Activated T-cell treated with anti-CD3 and anti-CD28 coated beads, Interleukin-2, amount 50 U/mL, for 1 hour (primary cell): ENCODE measurements at places on chromosomes 1 and 21.

- no peak for DNase-seq
Measured at GRCh38 chr1:181114574-181115367, 26.3 kb downstream of the IER5 start.

GRCh38 chr1:225877580-225877979 is 4.6 kb downstream of the TMEM63A start:
- DNase-seq = peak; percentile 39

DNA sequence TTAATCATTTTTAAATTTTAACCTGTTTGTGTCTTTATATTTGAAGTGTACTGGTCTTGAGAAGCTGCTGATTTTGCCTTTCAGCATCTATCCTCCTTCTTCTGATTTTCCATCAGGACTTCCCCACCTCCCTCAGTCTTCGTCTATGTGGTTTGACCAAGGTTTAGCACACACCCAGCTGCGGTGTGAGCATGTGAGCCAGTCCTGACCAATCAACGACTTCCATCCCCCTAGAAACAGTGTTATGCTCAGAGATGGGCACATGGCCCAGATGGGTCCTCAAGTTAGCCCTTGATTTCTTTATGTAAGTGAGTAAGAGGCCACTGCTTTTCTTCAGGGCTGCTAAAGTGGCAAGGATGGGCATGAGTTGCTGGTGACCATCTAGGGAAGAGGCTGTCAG is 190.8 kb downstream of the MATN1 start:
- DNase-seq = no peak

DNA sequence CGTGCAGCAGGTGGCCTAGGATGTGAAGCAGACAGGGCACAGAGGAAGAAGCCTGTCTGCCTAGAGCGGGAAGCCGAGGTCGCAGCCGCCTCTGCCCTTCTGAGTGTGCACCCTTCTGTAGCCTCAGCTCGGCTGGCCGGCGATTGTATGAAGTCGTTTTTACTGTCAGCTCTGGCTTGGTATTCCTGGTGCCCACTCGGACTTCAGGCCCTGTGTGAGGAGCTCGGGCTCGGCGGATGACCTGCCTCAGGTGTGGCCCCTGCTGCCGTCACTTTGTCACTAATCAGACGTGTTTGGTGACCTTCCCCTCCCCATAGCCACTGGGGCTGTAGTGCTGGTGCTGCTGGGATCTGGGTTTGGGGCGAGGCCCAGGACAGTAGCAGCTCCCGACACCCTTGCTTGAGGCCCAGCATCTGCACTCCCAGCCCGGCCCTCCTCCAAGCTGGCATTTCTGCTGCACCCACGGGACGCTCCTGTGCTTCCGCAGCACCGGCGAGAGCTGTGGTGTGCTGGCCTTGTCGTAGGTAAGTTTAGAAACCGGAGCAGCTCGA is 18.1 kb downstream of the SLX9 start:
- no peak for DNase-seq

DNA sequence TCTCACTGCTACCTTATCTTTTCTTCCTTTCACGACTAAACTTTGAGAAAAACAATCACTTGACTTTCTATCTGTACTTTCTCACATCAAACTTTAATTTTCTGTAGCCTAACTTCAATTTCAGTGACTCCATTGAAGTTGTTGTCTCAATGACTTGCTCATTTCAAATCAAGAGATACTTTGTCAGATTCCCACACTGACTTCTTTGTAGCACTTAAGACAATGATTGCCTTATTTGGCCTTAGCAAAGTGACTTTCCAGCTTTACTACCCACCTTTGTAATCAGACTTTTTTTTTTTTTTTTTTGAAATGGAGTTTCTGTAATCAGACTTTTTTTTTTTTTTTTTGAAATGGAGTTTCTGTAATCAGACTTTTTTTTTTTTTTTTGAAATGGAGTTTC is 37.0 kb downstream of the AGO4 start:
- DNase-seq = no peak

DNA sequence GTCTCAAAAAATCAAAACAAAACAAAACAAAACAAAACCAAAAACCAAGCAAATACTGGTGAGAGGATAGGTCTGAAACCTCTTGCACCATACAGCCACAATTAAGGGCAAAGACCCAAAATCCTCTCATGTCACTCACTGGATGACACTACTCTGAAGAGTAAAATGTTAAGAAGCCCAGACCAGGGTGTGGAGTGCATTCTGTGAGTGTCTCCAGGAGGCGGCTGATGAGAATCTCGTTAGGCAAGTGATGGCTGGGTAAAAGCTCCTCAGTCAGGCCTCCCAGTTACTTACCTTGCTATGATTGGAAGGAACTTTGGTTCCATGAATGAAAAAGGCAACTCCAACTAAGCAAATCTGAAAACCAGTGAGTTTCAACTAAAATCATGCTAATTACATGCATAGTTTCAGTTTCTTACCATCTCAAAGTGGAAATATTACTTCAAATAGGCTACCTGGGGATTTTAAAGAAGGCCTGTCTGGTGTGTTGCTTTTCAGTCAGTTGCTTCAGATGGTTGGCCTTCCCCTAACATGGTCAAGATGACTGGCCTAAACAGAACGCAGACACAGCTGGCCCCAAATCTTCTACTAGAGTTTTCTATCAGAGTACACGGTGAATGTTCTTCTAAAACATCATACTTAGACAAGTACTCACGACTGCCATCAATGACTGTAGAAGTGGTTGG is 95.1 kb downstream of the KIAA0319L start:
- DNase-seq = no peak

DNA sequence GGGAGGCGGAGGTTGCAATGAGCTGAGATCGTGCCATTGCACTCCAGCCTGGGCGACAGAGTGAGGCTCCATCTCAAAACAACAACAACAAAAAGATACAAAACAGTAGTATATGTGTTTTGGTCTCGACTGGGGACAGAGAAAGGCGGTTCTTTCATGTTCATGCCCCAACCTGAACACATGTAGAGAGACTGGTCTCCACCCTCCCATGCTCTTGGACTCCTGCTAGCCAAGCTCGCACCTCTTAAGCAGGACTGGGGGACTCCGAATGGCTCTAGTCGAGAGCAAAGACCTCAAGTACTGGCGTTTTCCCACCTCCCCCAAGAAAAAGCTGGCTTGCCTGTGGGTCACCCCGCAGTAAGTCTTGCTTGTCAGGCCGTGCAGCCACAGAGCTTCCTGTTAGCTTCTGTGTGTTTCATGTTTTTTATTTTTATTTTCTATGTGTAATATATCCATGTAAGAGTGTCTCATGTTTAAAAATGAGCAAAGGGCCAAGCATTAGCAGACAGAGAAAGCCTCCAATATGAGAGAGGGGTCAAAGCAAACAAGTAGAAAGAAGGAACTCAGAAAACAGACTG is 91.6 kb downstream of the SCCPDH start:
- DNase-seq = no peak

GRCh38 chr1:228142155-228142691 is 2.1 kb downstream of the GUK1 start:
- DNase-seq = peak; percentile 26

GRCh38 chr1:204623894-204624361 is 61.6 kb downstream of the LRRN2 start:
- DNase-seq = no peak

DNA sequence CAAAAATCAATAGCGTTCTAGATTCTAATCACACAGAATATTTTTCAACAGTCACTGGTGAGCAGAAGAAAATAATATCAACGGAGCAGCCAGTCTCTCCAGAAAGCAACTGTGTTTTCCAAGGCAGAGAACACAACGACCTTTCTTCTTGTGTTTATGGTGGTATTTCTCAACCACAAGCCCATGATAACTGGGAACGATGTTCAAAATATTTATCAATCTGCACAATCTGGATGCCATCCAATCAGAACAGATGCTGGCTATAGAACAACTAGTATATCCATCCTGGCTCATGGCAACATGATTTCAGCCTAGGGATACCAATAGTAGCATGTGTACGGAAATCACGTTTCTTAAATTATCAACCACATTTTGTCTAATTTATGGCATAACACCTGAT is 162.7 kb upstream of the RUNX1 start:
- no peak for DNase-seq

GRCh38 chr1:115463347-115463746 is 125.3 kb upstream of the NGF start:
- DNase-seq = no peak

DNA sequence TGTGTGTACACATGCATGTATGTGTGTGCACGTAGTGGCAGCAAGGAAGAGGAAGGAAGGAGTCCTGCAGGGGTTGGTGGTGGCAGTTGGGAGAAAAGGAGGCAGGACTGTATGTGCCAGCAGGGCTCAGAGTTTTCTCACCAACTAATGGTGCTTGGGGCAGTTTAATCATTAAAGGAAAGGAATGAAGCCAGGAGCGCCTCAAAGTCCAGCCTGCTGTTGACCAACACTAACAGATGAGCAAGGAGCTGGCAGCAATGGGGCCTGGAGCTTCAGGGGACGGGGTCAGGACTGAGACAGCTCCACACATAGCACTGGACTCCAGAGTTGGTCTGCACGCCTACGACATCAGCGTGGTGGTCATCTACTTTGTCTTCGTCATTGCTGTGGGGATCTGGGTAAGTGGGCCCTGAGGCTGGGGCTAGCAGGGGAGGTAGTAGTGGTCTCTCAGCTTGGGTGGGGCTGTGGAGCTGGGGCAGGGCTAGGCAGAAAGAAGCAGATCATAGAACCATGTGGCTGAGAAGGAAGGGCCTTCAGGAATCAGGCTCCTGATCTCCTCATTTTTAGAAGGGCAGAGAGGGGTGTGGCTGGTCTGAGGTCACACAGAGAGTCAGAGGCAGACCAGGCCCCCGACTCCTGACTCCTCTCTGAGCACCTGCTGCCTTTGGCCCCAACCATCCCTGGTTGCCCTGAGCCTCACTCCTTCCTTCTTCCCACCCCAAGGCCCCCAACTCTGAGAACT is at the start of gene SLC5A9:
TSS of gene SLC5A9 (plus strand) at position 216 of the 742 bp plus-strand sequence. CDS start at position 237, 21 bp downstream.
- no peak for DNase-seq

GRCh38 chr1:161088587-161089110 is 709 bp downstream of the NECTIN4 start:
- no peak for DNase-seq

DNA sequence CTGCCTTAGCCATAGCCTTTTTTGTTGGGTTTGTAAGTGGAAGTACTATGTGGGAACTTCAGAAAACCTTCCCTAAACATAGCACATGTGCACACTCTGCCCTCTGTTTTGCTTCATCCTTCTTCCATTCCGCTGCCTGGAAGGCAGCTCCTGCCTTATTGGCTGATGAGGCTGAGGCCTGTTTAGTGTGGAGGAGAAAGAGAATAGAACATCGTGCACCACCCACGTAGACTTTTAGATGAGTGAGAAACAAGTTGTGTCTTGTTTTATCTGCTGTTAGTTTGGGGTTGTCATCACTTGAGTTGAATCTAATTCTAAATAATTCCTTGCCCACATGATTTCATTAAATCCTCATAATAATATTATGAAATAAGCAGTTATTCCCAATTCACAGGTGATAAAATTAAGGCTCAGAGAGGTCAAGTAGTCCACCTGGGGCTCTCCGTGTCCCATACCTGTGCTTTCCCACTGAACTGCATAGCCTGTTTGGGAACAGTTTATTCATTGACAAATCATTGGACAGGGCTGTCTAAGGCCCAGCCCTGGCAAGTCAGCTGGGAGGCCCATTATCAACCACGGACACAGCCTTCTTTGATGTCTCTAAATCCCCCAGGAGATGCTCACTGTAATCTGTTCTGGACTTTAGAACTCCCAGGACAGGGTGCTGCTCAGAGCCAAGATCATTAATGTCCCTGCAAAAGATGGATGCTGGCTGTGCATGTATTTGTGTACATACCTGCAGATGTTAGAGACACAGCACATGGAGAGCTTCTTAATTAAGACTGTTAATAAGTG is 93.0 kb downstream of the ABCA4 start:
- no peak for DNase-seq

- no peak for DNase-seq
Measured at GRCh38 chr21:43331962-43332828, 94.7 kb downstream of the SIK1 start.

DNA sequence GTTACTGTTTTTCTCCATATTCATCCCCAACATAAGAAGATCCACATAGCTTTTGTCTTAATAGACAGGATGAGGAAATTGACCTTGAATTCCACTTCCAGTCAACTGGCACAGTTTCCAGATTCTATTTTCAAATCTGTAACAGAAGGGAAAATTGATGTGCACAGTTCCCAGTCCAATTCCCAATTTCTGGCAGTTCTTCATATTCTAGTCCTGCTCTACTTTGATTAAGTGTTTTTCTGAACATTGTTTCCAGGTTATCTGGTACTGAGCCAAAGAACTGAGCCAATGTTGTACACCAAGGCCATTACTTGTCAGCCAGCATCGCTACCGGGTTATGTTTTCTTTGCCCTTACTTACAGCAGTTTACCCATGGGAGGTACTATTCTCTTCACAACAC is 1755.4 kb downstream of the PLA2G4A start:
- no peak for DNase-seq

- DNase-seq = no peak
Measured at GRCh38 chr1:236565530-236565929, 38.8 kb downstream of the HEATR1 start.

DNA sequence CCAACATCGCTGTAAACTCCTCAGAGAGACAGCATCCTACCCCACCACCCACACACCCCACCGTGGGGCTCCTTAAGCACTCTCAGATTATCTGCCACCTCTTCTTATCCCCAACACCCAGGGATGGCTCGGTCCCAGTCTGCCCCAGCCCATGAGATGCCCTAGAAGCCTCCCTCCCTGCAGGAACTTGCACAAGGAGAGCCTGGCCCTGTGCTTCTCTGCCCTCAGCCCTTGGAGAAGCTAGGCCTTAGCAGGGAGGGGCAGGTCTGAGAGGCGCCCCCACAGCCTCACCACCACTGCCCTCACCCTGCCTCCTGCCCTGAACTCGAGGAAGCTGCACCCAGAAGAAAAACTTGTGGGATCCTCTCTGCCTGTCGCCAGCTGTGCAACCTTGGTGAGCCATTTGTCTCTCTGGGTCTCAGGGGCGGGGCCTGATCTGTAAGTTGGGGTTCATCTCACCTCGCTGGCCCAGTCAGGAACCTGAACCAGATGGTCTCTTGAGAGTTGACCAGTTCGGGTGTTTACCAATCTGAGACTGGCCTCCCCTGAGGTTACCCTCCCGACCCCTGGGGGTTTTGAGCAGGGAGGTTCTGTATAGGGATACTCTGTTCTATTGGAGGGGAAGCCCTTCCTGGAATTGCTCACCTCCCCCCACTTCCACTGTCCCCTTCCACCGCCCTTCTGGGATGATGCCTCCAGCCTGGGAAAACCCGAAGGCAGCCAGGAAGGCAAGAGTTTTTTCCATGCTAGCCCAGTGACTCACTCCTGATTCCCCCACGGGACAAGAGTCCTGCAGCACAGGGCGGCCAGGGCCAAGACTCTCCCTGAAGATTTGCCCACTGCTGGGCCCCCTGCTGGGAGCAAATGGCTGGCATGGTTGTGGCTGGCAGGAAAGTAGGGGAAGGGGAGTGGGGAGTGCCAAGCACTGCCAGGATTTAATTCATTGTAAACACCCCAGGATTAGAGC is at the start of gene S100A3:
TSS of gene S100A3 (minus strand) at position 537 of the 967 bp plus-strand sequence. CDS start 773 bp downstream, outside the sequence.
- no peak for DNase-seq

- DNase-seq = no peak
Measured at GRCh38 chr21:37032877-37033471, 26.5 kb downstream of the RIPPLY3 start.

- DNase-seq = no peak
Measured at GRCh38 chr1:15760520-15761211, 2.1 kb downstream of the FBLIM1 start.
